Stimulated activated naive CD4-positive, alpha-beta T cell treated with Interleukin-2 at 50 U/mL for 16 hours (primary cell): ENCODE measurements at places on chromosomes 1 and 21.

DNA sequence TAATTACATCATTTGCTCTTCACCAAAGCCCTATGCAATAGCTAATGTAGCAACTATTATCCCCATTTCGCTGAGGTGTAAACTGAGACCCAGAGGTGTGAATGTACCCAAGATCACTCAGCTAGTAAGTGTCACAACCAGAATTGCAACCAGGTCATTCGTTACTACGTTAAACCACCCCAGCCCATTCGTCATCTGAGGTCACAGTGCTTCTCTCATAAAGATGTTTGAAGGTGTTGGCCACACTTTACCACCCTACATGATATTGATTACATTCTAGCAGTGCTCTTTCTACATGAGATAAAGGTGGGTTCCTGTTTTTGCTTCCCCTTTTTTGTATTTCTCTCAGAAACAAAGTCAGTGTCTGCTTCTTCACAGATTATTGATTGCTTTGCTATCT, 195.3 kb downstream of the ZBTB18 start:
- no peak for DNase-seq

DNA sequence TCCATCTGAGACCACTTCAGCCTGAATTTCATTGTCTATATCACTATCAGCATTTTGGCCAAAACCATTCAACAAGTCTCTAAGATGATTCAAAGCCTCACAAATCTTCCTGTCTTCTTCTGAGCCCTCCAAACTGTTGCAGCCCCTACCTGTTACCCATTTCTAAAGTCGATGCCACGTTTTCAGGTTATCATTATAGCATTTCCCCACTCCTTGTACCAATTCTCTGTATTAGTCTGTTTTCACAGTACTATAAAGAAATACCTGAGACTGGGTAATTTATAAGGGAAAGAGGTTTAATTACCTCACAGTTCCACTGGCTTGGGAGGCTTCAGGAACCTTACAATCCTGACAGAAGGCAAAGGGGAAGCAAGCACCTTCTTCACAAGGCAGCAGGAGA, 158.8 kb downstream of the PTPRC start:
- no peak for DNase-seq

DNA sequence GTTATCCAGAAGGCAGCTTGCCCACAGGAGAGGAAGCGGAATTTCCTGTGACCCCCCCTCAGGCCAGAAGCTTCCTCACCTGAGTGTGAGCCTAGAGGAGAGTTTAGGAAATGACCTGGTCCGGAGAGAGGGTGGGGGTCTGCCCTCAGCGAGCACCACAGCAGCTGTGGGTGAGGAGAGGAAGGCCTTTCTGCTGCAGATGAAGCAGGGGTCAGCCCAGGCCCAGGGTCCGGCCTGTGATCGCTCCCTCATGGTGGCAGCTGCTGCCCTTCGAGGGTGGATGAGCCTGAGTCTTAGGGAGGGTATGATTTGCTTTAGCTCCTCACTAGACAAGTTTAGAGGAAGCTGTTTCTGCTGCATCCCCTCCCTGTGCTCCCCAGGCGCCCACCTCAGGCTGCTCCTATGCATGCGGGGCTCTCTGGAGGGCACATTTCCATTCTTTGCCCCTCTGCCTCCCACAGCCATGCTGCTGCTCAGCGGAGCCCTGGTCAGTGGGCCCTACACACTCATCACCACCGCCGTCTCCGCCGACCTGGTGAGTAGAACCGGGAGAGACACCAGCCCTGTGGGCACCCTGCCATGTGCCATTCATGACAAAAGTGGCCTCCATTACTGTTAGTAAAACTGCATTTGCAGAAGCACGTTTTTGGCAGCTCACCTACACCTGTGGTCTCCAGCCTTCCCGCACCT, 53.0 kb downstream of the SLC37A1 start:
- no peak for DNase-seq

- DNase-seq, result peak; percentile 28
These were observed 148.9 kb upstream of the IRF2BP2 start for GRCh38 chr1:234758851-234759250.

- DNase-seq, result no peak
These were observed 133.6 kb upstream of the SLC45A1 start for GRCh38 chr1:8184301-8184700.

DNA sequence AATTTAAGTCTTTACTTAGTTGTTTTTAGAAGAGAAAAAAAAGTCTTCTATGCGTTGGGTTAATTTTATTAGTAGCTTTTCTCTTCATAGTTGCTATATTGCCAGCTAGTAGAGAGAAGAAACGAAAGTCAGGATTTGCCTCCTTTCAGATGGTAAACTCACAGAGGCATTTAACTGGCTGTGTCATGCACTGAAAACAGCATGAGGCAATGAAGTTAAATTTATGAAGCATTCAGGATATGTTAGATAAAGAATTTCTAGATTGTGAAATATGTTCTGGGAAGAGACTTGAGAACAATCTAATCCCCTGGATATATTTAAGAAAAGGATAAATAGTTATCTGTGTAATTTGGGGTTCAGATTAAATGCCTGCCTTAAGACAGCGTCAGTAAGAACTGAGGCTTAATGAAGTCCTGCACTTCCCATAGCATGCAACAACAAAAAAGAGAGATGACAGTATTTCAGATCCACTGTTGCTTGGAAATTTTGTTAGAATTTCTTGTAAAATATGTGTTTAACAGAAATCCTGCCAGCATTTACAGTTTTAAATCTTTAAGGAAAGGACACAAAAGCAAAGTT, 1.7 kb downstream of the ANGPTL1 start:
- DNase-seq, result no peak

- no peak for DNase-seq
These were observed 7.2 kb downstream of the RPAP2 start for GRCh38 chr1:92306020-92306419.

DNA sequence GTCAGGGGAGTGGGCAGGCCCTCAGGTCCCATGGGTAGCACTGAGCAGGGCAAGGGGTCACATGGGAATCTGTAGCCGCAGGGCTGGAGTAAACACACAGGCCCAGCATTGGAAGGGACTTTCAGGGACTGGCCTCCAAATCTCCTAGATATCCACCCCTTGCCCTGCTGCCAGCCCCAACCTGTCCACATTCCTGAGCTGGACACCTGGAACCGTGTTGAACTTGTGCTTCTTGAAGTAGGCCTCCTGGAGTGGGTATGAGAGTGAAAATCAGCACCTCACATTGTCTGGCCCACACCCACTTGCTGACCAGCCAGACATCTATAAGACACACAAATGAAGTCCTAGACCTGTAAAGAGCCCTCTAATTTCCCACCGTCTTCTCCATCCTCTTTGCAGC, 7.7 kb downstream of the POMGNT1 start:
- DNase-seq, result no peak

- no peak for DNase-seq
These were observed 148.9 kb downstream of the PBX1 start for GRCh38 chr1:164707868-164708331.

DNA sequence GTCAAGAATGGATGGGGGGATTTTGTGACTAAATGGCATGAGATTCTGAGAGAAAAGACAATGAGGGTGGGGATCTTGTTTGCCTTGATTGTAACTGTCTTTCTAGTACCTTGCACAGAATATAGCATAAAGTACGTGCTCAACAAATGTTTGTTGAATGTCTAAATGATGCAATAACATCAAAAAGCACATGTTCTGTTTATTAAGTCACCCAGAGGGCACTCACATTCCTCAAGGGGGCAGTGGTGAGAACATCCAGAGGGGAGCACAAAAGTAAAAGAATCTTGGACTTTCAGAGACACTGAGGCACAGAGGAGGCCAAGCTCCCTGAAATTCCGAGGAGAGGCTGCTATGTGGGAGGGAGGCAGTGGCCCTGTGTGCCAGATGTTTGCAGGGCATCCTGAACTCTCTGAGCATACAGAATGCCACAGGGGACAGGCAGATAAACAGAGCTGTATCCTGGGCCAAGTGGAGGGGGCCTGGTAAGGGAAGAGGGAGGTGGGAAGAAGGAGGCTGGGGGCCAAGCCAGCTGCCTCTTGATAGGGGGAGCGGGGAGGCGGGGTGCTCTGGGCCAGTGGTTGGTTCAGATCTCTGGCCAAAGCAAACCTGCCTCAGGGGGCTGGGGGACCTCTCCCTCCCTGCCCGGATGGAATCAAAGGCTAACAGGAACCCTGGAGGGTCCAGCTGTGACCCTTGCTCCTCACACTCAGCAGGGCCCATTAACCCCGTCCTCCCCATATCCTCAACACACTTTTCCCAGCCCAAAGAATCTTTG, 6.5 kb upstream of the ATP1A2 start:
- DNase-seq, result peak; percentile 26

DNA sequence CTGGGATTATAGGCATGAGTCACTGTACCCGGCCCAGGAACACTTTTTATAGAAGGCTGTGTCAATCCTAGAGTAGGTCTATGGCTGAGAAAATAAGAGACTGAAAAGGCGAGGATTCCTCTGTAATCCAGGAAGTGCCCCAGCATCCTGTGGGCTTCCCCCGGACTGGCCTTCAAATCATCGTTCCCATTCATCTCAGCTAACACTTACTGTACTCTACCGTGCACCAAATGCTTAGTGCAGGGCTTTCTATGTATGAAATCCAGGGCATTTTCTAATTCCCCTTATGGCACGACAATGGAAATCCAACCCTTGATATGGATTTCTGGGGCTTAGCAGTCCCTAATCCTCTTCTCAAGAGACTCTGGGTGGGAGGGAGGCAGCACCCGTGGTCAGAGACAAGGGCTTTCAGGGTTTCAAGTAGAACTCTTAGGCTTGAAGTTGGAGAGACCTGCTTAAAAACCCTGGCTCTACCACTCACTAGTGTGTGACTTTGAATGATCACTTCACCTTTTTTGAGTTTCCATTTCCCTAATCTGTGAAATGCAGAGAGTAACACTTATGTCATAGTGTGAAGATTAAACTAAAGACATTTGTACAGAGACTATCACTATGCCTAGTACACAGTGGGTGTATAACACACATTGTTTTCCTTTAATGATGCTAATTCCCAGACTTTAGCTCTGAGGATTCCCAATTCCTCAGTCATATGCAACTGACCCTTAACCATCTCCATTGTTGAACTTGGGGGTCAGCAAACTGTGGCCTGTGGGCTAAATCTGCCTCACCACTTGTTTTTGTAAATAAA, 20.3 kb downstream of the MECR start:
- no peak for DNase-seq

DNA sequence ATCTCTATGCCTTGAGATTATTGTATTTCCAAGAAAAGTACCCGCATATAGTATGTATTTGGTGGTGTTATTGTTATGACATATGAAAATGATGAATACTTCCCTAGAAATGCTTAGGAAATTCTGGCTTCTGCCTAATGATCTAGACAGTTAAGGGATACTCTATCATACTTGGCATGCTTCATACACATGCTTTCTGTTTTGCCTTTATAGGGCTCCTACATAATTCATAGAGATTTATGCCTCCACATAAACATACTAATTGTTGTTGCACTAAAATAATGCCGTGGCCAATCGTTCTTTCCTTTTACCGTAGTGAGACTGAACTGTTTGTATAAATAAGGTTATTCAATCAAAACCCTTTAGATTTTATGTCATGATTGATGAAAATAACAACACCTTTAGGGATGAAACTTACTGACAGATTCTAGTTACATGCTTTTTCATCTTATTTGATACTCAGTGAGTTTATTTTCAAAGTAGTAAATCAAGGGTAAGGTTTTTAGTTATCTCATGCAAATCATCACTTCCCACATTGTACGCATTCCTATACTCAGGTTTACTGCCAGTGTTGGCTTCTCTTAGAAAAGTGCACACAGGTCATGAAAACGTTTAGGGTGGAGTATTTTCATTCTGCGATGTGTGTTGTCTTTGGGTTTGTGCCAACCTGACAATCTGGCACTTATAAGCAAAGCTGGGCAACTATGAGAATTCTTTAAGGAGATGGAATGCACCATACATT, 40.5 kb upstream of the SCYL3 start:
- no peak for DNase-seq

- DNase-seq, result no peak
These were observed 182.3 kb downstream of the BARHL2 start for GRCh38 chr1:90534663-90535295.

- no peak for DNase-seq
These were observed 37.8 kb downstream of the NID1 start for GRCh38 chr1:236027104-236027503.

DNA sequence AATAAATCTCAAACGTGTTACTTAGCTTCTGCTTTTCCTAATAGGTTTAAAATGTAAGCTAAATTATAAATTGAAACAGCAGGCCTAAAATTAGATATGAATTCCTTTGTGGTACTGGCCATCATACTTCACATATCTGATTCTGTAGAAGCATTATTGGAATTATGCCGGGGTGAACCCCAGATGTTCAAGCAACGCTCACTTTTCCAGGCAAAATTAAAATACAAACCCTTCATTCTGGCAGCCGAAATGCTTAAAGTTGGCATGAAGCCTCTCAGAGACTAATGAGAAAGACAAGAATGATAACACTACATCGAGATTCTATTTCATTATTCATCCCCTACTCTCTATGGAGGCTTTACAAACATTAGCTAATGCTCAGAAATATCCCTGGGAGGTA, 1352.7 kb upstream of the ADGRL2 start:
- no peak for DNase-seq

- no peak for DNase-seq
These were observed 603.7 kb upstream of the CAMK1G start for GRCh38 chr1:208979776-208980175.

- no peak for DNase-seq
These were observed 8.8 kb upstream of the GBP6 start for GRCh38 chr1:89355056-89355455.

GRCh38 chr1:20443703-20444586, 42.1 kb downstream of the CAMK2N1 start:
- DNase-seq, result no peak

DNA sequence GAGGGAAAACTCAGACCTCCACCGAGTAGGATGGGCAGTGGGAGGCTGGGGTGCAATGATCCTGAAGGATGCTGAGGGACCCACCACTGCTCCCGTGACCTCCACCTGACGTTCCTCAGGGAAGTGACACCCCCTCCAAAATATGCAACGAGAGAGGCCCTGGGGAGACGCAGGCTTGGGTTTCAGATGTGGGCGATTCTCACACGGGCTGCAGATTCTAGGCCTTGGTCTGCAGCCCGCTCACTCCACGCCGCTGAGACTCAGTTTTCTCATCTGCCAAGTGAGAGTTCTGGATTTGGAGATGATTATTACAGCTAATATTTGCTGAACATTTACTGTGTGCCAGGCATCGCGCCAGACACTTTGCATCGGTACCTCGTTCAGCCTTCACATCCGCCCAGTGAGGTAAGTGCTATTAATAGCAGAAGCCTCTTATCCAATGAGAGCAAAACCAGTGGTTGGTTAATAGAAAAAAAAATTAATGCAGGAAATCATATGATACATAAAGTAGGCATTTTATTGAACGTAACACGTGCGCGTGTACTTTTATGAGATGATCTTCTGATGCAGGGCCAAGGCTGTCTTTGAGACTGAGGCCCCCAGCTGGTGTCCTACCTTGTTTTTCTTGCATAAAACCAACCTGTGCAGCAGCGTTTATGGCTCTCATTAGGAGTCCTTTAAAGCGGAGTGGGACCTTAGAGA, 102.0 kb upstream of the RUNX3 start:
- peak; percentile 51 for DNase-seq

GRCh38 chr1:88883156-88883555, 8.2 kb downstream of the GTF2B start:
- DNase-seq, result no peak

- DNase-seq, result no peak
These were observed 28.7 kb downstream of the ABCA4 start for GRCh38 chr1:94092210-94092613.
